ENCODE measurements at places on chromosomes 7 and 10.

DNA sequence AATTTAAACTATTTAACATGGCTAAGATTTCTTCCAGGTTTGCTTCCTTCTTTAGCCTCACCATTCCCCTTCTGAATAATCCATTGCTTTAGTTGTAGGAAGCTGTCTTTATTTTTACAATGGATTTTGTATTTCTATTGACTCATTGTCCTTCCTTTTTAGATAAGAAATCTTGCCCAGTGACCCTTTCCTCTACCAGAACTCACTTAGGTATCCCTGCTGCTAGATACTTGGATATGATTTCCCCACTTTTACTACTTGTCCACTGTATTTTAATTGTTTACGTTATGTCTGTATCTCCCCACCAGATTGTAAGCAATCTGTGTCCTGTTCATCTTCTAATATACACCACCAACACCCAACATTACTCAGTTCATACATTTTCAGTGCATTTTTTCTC is 47.7 kb upstream of the MDFIC start:
- DNase-seq, result no peak

- DNase-seq, result no peak
These were observed 412.2 kb upstream of the ZMIZ1 start for GRCh38 chr10:78656417-78657162.

DNA sequence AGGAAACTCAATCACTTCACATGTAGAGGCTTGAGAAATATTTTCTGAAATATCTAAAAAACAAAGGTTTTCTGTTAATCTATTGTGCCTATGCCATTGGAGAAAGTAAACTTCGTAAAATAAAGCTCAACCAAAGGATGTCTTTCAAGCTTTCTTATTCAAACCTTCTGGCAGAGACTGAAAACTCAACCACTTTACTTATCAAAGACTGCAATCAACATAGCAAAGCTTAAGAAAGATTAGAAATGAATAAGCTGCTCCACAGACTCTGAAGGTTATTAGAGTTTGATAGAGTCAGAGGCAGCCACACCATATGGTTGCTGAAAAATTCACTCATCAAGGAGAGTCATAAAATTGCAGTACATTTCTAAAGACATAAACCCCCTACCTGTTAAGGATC is 245.8 kb upstream of the MEOX2 start:
- no peak for DNase-seq

DNA sequence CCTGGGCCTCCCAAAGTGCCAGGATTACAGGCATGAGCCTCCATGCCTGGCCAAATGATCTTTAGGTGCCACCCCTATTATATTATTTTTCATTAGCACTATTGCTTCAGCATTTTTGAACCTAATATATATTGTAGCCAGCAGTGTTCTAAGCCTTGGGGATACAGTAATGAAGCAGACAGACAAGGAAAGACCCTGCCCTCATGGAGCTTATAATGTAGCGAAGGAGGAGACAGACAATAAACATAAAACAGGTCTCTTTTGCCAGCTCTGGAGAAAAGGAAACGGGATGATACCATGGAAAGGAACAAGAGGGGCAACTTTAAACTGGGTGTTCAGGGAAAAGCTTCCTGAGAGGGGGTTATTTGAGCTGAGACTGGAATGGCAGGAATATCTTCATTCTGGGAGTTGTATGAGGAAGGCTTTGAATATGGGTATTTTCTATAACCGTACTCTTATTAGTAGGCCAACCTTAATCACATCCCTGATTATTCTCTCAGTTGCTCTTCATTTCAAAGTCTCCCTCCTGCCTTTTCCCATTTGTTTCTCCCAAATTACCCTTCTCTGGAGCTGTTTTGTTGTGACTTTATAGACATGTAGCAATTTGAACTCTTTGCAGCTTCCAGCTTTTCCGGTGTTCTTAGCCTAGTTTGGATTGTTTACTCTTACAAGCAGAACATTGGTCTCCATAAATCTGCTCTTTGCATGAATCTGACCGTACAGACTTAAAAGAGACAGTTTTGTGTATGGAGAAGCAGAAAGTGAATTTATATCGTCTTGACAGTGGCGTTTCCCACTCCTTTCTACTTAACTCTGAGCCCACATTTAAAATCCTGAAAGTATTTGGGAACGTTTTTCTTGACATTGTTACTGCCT is 19.0 kb downstream of the PRKAR2B start:
- no peak for DNase-seq

DNA sequence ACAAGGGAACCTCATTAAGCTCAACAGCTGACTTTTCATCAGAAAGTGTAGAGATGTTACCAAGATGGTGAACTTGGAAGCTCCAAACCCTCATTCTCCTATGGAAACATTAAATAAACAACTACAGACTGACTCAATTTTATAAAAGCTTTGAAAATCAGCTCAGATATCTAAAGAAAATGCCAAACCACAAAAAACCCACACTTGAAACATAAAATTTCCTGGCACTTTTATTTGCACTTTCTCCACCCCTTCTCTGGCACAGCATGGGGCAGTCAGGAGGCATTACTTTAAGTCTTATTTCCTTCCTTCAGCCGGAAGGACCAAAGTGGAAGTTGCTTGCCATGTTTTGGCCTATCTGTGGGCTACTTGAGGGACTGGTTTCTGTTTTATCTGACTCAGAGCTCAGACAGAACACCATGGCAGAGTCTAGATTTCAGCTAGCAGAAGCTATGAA is 114.7 kb downstream of the ODAD2 start:
- DNase-seq, result no peak

DNA sequence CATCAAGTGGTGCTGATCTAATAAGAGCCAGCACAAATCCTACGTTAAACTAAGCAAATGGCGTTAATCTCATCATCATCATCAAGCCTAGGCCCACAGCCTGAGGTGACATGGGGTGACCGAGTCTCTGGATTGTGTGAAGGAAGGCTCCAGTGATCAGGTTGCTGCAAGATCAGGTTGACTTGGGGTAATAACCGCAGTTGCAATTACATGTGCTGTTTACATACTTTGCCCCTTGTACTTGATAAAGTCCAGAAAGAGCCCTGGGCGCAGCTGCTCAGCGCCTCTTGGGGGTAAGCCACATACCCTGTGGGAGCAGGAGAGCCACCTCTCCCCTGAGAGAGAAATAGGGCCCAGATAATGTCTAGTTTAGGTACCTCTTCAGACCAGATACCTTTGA is 228.1 kb downstream of the WDR11 start:
- DNase-seq, result no peak

GRCh38 chr7:123271231-123271630 is 71.5 kb upstream of the SLC13A1 start:
- DNase-seq, result no peak

DNA sequence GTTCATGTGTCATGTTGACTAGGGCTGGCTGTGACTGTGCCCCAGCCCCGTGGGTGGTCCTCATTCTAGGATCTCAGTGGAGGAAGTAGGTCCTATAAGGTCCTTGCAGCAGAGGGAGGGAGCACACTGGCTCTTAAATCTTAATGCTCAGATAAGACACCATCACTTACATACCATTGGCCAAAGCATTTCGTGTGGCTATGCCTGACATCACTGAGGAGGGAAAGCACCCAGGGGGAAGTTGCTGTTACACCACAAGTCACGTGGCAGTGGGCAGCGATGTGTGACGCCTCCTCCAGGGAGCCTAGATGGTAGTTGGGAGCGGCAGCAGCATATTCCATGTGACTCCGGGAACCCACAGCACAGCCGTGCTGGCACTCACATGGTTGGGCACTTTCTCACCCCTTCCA is 224.7 kb upstream of the SH2B2 start:
- no peak for DNase-seq

DNA sequence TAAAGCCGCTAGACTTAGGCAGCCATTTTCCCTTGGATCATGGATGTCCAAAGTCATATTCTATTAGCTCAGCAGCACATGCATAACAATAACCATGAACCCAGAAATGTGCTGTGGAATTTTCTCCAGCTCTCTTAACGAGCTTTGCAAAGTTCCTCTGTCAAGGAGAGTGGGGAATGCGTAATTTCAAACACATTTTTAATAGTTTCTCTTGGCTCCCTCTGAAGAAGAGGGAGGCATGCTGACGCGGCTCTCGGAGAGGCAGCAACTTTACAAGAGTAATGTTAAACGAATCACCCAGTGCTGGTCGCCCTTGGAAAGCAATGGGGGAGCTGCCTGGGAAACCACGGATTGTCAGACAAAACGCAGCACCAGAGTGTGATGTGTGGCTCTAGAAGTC is 114.8 kb downstream of the RAB18 start:
- no peak for DNase-seq

GRCh38 chr7:50791938-50792341 is 9.2 kb upstream of the GRB10 start:
- no peak for DNase-seq

DNA sequence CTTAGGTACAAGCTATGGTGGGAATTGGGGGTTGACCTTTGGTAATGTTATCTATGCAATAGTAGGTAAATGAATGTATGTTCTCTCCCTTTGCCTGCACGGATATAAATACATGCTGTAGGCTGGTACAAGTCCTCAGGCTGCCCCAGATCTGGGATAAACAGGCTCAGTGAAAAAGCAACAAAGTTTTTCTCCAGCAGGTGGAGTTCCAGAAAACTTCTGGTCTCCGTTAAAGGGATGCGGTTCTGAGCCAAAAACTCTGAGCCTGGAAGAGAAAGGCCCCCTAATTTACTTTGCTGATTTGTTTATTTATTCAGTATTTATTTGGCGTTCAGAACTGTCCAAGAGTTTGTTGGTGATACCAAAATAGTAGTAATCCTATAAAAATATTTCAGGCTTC is 204.7 kb downstream of the ADRA2A start:
- DNase-seq, result no peak

GRCh38 chr7:3995187-3995586 is 686.9 kb upstream of the FOXK1 start:
- no peak for DNase-seq

DNA sequence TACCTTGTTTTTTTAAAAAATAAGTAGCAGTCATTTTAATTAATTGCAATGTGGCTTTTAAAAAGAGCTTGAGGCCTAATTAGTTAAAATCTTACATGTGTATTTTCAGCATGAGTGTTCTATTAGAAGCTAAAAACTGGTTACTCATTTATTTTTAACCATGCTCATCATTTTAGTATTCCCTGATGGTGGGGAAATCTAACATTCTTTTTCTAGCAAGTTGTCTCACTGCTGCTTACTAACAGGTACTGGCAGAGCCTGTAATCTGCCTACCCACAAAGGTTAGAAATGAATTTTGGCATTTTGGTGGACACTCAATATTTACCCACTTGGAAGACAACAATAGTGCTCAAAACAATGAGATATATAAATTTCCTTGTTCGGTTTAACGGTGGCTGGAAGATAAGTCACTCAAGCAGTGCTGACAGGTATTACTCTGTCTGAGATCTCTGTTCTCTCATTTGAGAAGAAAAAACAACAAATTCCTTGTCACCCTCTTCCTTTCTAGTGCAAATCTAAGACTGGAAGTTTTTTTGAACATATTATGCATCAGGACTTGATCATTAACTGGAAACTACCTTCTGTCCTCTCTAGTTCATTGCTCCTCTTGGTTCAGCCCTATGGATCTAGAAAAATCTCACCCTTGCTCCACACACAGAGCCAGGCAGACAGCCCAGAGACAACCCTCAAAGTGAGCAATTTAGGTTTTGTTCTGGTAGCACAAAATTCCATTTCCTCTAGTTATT is 83.3 kb downstream of the VWDE start:
- no peak for DNase-seq

DNA sequence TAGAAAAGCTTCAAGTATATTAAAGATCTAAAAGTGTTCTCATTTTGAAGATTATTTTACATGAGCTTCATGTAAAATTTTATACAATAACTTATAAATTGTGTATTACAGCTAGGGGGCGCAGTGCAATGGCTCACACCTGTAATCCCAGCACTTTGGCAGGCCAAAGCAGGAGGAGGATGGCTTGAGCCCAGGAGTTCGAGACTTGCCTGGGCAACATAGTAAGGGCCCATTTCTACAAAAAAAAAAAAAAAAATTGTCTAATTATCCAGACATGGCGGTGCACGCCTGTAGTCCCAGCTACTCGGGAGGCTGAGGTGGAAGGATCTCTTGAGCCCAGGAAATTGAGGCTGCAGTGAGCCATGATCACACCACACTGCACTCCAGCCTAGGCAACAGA is 16.6 kb downstream of the ACBD5 start:
- DNase-seq, result no peak

DNA sequence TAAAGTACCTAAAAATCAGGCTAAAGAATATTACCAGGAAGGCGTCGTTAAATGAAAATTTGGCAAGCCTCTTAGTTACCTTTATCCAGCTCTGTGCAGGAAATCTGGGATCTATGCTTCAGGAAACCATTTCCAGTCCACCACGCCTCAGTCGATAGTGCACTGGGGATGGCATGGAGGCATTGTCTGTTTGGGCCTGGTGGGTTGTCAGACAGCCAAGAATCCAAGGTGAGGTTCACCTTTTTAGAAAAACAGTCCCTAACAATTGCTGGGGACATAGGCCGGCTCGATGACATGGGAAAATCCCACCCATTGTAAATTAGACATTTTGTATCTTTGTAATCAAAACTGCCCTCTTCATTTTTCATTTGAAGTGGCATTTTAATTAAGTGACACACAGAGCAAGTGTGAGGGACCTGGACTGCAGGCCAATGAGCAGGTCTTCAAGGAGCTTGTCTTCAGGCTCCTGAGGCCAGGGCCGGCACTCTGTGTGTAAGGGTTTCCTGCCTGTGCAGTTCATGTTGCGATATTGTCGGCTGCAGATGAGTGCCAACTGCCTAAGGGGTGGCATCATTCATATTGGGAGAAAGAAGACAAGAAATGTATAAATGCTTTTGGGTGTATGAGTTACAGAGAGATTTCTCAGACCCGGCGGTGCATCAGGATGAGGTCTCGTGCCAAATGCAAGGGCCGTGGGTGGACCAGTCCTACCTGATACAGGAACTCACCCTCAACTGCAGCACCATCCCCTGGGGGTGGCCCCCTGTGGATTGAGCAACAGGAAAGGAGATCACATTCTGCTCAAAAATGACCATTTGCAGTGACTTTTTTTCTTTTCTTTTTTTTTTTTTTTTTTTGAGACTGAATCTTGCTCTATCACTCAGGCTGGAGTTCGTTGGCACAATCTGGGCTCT is 80.8 kb downstream of the PTPRE start:
- no peak for DNase-seq

GRCh38 chr10:101837748-101838147 is 5.9 kb downstream of the KCNIP2 start:
- no peak for DNase-seq

DNA sequence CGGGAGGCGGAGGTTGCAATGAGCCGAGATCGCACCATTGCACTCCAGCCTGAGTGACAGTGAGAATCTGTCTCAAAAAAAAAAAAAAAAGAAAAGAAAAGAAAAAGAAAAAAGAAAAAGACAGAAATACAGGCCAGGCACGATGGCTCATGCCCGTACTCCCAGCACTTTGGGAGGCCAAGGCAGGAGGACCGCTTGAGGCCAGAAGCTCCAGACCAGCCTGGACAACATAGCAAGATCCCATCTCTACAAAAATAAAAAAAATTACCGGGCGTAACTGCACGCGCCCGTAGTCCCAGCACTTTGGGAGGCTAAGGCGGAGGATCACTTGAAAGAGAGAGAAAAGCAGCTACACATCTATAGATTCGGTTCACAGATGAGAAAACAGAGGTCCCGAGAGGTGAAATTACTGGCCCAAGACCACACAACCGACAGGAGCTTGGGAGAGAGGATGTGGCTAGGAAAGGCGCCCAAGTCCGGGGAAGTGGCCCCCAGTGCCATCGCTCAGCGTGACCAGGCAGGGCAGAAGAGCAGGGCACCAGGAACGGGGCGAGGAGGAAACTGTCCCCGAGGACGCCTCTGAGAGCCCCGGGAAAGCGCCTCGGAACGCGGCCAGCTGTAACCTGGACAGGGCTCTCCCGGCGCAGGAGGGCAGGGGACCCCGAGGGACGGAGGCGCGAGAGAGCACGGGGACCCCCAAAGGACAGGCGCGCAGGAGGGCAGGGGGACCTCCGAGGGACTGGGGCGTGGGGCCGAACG is 612 bp downstream of the SNX8 start:
- no peak for DNase-seq

GRCh38 chr7:73518470-73518869 is 3.6 kb downstream of the BAZ1B start:
- no peak for DNase-seq

Measured in activated T-helper 1 cell treated with Interleukin-2 at 50 U/mL for 16 hours (primary cell).